ENCODE measurements at places on chromosomes 5 and 9.

GRCh38 chr5:57094753-57095683 is 78.8 kb upstream of the GPBP1 start:
- no peak for DNase-seq

- DNase-seq, result no peak
These were observed 2.5 kb downstream of the TTC1 start for GRCh38 chr5:160011471-160011870.

DNA sequence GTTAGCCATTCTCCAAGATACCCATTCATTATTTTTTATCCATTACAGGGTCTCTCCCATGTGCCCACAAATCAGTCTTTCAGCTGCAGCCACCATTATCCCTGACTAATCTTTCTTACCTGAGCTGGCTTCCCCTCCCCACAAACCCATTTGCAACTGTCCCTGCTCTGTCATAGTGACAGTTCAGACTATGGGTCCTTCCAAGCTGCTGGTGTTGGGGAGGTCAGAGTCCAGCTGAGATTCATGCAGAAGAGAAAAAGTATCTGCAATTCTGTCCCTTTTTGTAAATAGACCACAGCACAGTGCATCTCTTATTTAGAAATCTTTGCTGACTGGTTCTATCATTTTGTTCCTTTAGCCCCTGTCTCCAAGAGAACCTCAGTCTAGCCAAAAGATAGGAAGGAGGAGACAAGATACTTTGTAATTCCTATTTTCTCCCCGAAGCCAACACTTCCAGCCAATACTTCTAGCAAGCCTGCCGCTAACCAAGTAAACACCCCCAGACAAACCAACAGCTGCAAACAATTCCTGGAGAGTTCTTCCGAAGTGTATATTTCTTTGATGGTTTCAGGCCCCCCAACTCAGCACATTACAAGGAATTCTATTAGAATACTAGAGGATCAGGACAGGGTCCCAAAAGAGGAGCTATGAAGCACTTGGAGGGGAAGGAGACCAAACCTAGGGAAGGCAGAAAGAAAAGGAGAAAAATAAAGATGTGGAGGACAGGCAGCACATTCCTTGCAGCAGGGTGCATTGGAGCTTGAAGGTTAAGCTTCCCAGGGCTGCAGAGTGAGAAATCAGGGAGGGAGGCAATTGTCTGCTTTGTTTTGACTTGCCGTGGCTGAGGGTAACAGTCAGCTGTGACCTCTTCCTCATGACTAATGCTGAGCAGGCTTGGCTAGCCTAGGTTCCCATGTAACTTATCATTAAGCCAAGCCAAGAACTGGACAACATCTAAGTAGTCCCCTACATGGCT is 148.5 kb downstream of the SGCD start:
- DNase-seq, result no peak

- DNase-seq, result no peak
These were observed 1355.1 kb upstream of the WWC1 start for GRCh38 chr5:166936351-166936750.

DNA sequence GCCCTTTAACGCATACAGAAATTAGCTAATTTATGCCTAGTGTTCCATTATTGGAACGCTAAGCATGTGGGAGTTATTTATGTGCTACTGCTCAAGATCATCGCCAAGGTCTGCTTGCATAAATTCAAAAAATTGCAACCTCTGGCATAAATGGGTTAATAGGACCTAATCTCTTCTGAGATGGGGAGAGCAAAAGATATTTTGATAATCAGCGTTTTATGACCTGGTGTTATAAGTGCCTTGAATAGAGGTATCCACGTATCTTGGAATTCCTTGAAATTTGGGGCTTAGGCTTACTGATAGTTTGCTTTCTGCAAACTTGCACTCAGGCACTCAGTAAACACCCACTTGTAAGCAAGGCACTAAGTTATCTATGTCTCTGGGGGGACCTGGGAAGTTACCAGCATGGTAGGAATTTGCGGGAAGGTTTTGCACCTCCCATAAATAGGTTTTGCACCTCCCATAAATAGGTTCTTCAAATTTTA is 1.8 kb downstream of the SUB1 start:
- no peak for DNase-seq

DNA sequence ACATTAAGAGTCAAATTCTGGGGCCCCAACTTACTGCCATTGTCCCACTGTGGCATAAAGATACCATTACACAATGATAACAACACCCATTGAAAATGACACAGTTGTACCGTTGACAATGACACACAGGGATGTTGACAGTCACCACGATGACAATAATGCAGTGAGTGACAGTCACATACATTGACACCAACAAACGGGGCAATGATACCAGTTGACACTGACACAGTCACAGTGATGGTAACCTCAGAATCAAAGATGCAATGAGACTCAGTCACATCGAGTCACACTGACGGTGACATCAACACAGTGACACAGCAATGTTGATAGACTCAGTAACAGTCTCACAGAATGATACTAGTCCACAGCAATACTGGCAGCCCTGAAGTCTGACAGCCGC is 16.9 kb downstream of the CNTFR start:
- no peak for DNase-seq

GRCh38 chr9:33374190-33374589 is 28.2 kb downstream of the AQP7 start:
- no peak for DNase-seq

GRCh38 chr9:131707050-131707449 is 32.8 kb downstream of the RAPGEF1 start:
- no peak for DNase-seq

GRCh38 chr5:17399931-17400330 is 98.1 kb upstream of the TAF11L2 start:
- DNase-seq, result no peak

DNA sequence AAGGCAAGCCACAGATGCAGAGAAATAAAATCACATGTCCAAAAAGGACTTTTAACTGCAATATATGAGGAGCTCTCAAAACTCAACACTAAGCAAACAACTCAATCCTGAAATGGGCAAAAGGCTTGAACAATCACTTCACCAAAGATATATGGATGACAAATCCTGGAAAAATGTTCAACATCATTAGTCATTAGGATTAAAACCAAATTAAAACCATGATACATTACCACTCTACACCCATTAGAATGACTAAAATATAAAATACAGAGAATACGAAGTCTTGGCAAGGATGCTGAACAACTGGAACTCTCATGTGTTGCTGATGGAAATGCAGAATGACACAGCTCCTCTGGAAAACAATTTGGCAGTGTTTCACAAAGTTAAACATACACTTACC is 277.4 kb downstream of the TLE1 start:
- DNase-seq, result no peak
